Mucosa of descending colon (tissue), 3 donors: ENCODE measurements at places on chromosomes 5 and 9. TPM values are rescaled to one million over a fixed set of nuclear protein-coding genes. Genes with fewer than 3 reads are reported as not detected.

The AJM1 gene
- total RNA-seq, result 7.4 TPM

The PDZD2 gene
- total RNA-seq, result 2.1 TPM

The IFNA10 gene
- not detected for total RNA-seq

The LTC4S gene
- total RNA-seq, result 3.0 TPM

The PCDHA9 gene
- 0.17 TPM for total RNA-seq

The DBH gene
- total RNA-seq, result not detected

- no peak for DNase-seq
Measured at GRCh38 chr5:97026721-97027120, 90.8 kb downstream of the LNPEP start.

GRCh38 chr5:175728885-175729828 is 71.3 kb downstream of the HRH2 start:
- DNase-seq, result no peak

GRCh38 chr9:127129718-127130085 is 7.3 kb upstream of the ANGPTL2 start:
- no peak for DNase-seq

DNA sequence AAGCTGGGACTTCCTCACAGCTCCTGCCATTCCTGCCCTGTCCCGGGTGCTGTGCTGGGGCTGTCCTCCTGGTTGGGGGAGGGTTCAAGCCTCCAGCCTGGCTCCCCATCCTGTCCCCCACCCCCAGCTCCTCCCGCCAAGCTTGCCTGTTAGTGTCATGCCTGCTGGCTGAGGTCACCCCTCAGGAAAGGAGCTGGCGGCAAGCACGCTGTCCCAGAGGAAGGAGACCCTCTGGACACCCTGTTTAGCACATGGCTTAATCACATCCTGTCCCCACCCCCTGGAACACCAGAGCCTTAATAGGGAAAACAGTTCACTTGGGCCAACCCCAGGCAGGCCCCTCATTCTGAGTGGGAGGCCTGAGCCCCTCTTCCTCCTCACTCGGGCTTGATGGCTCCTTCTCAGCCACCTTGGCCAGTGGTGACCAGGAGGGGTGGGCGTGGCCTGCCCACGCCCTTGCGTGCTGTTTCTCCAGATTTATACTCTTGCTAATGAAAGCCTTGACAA is 9.2 kb upstream of the PHYHD1 start:
- DNase-seq, result peak; percentile 19

DNA sequence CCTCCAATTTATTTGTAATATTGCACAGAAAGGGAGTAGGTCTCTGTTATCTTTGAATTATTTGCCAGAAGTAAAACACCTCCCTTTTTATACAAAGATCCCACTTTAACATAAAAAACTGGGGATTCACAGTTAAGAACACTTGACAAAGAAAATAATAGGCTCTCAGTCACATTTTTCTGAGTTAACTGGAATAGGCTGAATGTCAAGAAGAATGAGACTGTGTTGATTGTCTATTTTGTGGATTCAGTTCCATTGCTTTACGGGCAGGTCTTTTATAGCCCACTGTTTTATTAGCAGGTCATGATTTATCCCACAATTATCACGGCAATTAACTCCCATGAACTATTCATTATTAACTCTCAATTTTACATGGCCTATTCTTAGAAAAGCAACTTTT is 427.4 kb downstream of the CTNND2 start:
- no peak for DNase-seq

DNA sequence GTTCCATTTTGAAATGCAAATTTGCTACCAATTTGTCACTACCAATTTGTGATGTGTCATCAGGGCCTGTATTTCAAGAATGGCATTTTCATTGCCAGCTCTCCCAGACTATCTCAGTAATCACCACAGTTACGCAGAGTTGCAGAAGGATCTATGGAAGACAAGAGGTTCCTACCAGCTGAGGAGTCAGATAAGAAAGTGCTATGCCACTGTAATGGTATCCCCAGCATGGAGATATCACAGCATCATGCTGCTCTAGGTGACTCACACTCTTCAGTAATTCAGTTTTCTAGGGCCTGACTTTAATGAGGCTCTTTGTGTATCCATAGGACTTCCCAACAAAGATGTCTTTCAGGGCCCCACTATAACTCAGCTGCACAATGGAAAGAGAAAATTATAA is 490.3 kb downstream of the ARHGEF28 start:
- DNase-seq, result no peak

GRCh38 chr5:143436871-143437270 is 33.4 kb upstream of the NR3C1 start:
- no peak for DNase-seq

GRCh38 chr5:148352696-148353095 is 17.3 kb downstream of the SPINK9 start:
- DNase-seq, result no peak

DNA sequence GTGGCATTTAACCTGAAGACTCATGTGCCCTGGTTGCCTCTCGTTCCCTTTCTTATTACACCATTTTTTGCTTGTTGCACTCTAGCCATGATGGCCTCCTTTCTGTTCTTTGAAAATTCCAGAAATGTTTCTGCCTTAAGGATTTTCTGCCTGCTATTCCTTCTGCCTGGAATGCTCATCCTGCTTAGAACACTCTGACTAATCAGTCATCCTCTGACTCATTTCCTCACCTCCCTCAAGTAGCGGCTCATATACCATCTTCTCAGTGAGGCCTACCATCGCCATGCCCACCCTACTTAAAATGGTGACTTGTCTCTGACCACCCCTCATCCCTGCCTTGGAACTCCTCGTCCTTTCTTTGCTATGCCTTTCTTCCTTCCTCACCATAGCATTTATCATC is 68.8 kb downstream of the KIF4B start:
- DNase-seq, result no peak

- DNase-seq, result peak; percentile 31
Measured at GRCh38 chr9:1083325-1083913, 33.3 kb downstream of the DMRT2 start.

DNA sequence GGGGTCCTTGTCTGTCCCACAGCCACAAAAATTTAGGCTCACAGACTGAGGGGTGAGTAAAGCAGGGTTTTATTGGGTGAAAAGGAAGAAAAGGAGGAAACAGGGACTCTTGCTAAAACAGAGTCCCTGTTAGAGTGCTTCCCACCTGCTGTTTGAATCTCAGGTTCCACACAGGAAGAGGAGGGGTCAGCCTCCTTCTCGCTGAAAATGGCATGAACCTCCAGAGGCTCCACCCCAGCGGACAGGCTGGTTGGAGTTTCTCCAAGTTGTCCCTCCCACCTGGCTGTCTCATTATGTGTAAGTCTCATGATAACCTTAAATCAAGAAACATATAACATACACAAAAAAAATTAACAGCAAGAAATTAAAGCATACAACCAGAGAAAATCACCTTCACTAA is 28.3 kb upstream of the UHRF2 start:
- DNase-seq, result no peak

GRCh38 chr5:134100283-134101091 is 14.0 kb upstream of the TCF7 start:
- DNase-seq, result peak; percentile 51

DNA sequence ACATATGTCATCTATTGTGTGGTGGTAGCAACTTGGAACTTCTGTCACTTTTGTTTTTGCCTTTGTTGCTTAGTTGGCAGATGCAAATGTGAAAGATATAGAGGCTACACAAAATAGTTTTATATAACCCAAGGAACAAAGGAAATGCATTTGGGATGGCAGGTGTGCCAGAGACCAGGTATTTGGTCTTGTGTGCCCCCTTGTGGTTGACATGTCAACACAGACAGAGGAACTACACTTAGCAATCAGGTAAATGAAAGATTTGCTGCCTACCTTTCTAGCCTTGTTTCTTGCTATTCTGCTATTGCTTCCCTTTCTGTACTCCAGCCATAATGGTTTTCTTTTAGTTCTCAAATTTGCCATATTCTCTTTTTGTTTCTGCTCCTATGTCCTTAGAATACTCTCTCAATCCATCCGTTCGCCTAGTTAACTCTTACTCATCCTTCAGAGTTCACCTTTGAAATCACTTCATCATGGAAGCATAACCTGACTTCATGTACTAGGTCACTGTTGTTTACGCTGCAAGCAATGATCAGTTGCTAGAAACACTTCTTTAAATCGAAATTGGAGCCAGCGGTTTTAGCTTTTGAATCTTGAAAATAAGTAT is 119.5 kb downstream of the TRPM3 start:
- no peak for DNase-seq

- DNase-seq, result no peak
Measured at GRCh38 chr5:95172659-95173058, 112.2 kb downstream of the MCTP1 start.

- DNase-seq, result no peak
Measured at GRCh38 chr5:122421374-122422079, 109.5 kb downstream of the SNCAIP start.

DNA sequence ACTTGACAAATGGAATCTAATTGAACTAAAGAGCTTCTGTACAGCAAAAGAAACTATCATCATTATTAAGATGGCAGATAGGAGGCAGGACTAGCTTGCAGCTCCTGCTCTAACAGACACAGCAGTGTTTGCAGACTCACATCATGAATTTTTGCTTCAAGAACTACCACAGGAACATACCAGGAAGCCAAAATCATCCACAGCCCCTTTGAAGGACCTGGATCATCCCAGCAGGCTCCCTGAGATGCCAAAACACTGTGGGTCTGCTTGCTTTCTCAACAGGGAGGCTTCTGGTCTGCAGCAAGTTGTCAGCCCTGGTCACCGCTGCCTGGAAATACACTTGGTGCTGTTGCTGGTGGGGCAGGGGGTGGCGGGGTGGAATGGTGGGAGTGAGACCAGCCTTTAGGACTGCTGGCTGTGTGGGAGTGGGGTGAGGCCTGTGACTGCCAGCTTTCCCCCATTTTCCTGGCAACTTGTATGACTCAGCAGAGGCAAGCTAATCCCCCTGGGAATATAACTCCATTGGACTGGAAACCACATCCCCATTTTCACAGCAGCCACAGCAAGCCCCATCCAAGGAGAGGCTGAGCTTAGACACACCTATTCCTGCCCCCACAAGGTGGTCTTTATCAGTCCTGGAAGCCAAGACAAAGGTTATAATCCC is 533.8 kb upstream of the CYLC2 start:
- DNase-seq, result no peak

DNA sequence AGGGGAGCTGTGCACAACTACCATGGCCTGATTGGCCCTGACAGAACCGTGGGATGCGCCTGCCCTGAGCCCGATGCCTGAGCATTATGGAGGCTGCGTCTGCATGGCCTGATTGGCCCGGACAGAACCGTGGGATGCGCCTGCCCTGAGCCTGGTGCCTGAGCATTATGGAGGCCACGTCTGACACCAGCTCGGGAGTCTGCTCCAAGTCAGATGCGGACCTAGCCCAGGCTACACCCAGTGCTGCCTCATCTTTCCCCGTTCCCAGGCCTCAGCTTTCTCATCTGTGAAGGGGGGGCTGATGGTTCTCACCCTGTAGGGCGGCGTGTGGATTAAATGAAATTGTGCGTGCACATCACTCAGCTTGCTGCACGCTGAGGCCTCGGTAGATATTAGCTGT is 7.3 kb downstream of the CEP72 start:
- peak; percentile 22 for DNase-seq

DNA sequence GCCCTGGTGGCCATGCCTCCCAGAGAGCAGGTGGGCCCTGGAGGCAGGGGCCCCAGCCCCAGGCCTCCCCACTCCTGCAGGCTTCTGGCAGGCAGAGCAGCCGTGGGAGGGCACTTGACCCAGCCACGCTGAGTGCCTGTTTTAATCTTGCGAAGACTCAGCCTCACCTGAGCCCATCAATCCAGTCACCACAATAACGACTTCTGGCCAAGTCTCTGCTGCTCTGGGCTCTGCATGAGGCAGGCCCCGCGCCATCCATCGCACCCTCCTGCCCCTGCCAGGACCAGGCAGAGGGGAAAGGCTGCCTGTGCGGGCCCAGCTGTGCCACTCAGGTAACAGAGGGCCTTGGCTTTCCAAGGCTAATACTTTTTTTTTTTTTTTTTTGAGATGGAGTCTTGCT is 32.8 kb downstream of the RASGEF1C start:
- no peak for DNase-seq

- no peak for DNase-seq
Measured at GRCh38 chr9:8391566-8391965, 592.0 kb upstream of the DMAC1 start.

GRCh38 chr5:9715891-9716335 is 85.8 kb upstream of the TAS2R1 start:
- no peak for DNase-seq

GRCh38 chr5:66553916-66554575 is 42.1 kb upstream of the MAST4 start:
- peak; percentile 13 for DNase-seq
